ENCODE measurements at places on chromosomes 5 and 9. TPM values are rescaled to one million over a fixed set of nuclear protein-coding genes. Genes with fewer than 3 reads are reported as not detected.
A peak's percentile ranks its signal among the peaks of the same experiment; 100 is the strongest.

TTC16 gene
- not detected for total RNA-seq

DNA sequence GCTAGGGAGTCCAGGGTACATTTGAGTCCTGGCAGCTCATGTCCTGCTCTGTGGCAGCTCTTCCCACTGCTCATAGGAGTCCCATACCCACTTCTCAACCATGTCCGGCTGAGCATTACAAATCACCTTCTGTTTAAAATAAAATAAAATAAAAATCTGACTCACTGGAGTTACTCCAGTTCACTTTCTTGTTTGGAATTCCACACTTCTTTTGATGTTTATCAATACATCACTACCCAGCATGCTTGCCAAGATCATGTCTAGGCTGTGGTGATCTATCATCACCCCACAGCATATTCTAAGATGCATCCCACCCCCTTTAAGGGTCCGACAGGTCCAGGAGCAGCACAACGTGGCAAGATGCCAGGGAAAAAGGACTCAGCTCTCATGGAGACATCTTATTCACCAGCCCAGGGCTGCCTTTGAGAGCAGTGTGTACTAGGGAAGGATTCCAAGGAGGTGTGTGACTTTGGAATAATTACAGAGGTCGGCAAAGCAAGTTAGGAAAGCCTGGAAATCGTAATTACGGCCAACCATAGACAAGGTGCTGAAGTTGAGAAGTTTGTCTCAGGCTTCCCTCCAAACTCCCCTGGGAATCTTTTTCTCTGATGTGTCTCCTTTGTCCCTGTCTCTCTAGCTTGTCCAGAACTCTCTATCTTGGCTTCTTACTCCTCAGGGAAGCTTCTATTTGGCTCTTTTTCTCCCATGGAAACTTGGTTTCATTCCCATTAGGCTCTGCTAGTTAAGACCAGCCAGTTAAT lies 111.4 kb upstream of the SLC1A3 start:
- DNase-seq: peak; percentile 97

GRCh38 chr9:93595861-93596365 lies 19.5 kb downstream of the PHF2 start:
- no peak for DNase-seq

GRCh38 chr5:5089895-5090649 lies 50.1 kb upstream of the ADAMTS16 start:
- peak; percentile 8 for DNase-seq

DNA sequence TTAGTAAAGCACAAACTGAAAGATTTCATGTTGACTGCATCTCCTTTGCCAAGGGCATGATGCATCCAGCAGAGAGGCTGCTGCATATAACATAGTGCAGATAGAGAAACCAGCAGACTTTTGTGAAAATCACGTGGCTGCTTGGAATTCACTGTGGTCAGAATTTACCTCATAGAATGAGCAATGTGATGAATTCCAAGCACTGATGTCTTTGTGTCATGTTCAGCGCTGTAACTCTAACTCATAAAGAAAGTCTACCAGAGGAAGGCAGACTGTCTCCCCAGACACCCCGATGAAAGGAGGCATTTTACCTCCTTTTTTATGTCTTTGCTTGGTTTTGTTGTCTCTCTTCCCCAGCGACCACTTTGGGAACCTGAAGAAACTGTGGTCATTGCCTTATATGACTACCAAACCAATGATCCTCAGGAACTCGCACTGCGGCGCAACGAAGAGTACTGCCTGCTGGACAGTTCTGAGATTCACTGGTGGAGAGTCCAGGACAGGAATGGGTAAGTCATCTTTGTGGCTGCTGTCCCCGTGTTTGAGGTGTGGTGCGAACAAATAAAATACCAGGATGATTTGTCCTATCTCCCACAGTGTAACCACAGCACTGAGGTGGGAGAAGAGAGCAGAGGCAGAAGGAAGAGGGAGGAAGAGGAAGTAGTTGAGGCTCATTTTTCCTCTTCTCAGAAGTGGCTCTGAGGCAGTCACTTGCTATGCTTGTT lies 42.0 kb downstream of the ITK start:
- peak; percentile 51 for DNase-seq

GRCh38 chr5:51539232-51539631 lies 156.0 kb downstream of the ISL1 start:
- DNase-seq: no peak

DNA sequence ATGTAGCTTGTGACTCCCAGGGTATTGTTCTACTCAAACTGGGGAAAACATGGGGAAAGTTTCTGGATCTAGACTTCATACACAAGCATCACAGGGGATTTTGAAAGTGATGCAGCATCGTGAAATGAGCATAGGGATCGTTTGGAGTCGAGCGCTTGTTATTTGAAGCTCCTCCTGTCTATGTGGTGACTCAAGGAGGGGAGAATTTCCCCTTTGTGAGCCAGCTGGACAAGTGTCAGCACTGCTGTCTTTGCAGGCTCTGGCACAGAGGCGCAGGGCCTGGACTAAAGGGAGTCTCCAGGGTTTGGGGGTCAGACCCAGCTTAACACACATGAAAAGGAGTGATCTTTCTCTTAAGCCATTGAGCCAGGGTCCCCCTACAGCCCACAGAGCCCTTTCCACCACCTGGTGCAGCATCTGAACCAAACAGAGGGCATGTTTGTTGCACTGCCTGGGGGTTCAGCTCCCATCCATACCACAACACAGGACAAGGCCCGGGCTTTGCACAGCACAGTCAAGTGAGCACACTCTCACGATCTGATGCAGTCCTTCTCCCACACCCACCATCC lies 51.0 kb downstream of the IRF1 start:
- peak; percentile 91 for DNase-seq

DNA sequence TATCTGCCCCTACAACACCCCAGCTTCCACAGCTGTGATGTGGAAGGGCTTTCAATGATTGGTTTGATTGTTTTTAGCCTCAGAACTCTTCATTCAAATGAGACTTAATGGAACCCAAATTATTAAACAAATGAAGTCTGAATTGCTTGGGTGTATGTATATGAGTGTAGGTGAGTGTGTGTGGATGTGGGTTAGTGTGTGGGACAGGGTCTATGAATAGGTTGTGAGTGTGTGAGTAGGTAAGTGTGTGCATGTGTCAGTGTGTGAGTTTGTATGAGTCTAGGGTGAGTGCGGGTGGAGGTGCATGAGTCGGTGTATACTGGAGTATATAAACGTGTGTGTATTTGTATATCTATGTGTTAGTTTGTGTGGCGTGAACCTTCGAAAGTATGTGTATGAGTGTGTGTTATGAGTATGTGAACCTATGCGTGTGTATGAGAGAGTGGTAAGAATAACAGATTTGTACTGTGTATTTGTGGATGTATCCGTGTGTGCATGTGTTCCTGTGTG lies 26.9 kb downstream of the COL15A1 start:
- DNase-seq: no peak

DNA sequence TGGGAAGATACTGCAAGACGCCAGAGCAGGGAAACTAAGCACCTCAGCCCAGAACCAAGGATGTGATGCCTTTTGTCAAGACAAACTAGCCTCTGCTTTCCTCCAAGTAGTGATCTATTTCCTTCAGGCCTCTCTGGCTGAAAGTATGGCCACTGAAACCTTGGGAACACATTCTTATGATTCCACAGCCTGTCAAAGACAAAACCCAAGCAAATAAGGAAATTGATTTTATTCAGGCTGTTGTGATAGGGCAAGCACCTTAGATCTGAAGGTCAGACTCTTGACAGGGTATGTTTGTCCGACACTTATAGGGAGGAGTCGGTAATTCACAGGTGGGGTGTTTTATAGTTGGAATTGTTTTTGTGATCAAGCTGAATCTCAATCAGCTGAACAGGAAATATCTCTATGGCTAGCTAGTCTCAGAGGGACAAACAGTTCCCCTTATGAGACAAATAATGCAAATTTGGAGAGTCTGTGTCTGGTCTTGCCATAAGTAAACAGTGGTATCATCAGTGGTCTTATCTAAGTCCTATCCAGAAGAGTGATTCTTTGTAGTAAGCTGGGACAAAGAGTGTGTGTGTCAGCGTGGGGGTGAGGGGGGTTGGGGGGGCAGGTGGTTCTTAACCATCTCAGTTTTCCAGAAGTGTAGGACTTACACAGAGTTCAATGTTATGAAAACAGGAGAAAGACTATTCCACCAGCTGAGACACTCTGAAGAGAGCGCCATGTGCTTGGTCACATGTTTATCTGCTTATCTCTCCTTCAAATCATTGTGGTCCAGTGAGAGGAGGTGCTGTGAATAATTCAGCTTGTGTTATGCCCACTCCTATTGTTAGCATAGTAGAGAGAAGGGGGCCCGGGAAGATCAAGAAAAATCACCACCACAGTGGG lies 6.7 kb upstream of the ZCCHC10 start:
- peak; percentile 34 for DNase-seq

DNA sequence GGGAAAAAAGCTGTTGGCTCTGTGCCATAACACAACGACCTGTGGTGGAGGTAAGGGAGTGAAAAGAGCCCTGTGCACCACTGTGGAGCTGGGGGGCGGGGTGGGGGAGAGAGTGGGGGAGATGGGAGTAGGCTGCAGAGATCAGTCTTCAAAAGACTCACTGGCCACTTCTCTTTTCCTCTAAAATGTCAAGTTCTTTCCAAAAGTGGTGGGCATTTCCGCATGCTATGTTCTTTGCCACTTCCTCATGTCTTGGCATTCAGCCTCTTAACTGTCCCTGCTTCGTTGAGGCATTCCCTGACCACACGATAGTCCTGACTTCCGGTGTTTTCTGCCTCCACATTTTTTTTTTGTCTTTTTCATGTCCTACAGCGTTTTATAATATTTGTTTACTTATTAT lies 2.4 kb upstream of the PPP2R2B start:
- no peak for DNase-seq

ARL14EPL gene
- 0.37 TPM for total RNA-seq

DNA sequence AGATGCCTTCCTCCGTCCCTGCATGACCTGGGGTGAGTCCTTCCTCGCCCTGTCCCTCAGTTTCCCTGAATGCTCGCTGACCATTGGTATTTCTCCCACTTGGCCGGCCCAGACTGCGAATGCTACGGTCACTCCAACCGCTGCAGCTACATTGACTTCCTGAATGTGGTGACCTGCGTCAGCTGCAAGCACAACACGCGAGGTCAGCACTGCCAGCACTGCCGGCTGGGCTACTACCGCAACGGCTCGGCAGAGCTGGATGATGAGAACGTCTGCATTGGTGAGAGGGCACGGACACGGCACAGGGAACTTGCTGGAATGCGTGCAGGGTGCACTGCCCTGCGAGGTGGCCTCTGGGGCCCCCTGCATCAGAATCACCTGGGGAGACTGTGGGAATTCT lies 77.1 kb downstream of the NTNG2 start:
- DNase-seq: no peak

SPATA31D4 gene
- total RNA-seq: not detected

DNA sequence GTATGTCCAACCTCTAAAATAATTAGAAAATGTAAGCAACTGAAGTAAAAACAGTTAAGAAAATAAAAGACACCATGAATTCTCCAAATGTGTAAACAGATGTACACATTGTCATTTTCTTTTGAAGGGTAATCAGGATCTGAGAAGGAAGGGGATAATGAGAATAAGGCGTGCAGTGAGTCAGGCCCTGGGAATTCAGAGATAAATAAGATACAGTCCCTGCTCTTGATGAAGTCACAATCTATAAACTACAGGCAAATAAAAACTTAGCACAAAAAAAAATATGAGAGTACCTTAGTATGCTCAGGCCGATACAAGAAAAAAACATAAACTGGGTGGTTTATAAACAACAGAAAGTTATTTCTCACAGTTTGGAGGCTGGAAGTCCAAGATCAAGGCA lies 315.3 kb downstream of the DNAH5 start:
- DNase-seq: peak; percentile 82

DNA sequence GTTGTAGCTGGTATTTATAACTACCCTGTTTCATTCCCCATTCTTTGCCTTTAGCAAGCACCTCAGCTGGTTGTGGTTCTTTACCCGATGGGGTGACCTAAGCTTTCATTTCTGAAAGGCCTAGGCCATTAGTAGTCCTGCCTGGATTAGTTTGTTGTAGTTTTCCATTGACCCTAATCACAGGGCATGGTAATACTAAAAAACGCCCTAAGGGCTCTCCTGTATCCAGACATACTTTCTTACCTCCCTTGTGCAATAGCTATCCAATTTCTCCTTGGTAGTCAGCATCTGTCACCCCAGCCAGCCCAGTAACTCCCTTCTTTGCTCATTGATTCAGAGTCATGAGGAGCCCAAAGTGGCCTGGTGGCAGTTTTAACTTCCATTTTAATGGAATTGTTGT lies 24.0 kb downstream of the TMOD1 start:
- DNase-seq: peak; percentile 98

DNA sequence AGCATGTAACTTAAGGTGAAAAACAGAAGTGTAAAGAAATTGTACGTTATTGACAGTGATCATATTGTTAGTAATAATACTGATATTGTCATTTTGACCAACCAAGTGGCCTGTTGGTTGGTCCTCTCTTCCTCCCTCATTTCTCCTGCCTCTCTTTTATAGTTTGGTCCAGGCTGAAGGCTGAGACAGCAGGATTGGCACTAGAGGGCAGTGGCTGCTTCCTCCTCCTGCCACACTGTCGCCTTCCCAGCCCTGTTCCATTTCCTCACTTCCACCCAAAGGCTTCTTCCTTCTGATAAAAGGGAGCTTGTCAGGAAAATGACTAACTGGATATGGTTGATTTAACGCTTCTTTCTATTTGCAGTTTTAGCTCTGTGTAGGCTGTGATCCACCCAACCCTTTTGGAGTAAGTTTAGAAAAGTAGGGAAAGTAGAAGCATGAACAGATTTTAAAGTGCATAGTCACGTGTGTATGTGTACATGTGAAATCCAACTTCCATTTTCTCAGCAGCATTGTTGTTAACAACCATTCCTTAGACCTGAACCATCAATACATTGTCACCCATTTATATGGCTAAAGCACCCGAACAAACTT lies 35.6 kb downstream of the PTCD2 start:
- DNase-seq: peak; percentile 66

SHB gene
- 25.6 TPM for total RNA-seq

NUDCD2 gene
- 17.5 TPM for total RNA-seq

DNA sequence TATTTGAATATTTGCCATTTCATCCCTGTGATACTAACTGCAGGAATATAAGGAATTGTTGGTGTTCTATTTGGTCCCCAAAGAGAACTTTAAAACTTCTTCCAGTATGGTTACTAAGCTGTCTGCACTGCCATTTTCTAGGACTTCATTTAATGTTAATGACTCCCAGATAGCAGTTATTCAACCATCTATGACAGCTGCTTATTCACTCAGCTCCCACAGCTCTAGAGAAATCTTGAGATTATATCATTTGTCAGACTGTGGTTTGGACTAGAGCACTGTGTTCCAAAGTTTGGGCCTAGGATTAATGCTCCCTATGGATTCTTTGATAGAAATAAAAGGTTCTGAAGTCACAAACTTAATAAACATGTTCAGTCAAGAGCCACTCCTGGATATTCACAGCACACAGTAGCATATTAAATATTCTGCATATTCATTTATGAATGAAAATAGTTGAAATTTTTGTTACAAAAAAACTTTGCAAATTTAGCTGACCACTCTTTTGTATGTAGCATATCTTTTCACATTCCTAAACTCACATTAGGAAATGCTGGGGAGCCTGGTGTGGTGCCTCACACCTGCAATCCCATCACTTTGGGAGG lies 173.7 kb downstream of the NFIB start:
- no peak for DNase-seq

GRCh38 chr5:179431221-179431824 lies 86.1 kb upstream of the ADAMTS2 start:
- no peak for DNase-seq

GRCh38 chr9:17839776-17840175 lies 260.9 kb downstream of the SH3GL2 start:
- DNase-seq: no peak
